ENCODE measurements at places on chromosomes 13 and 19.
A peak's percentile ranks its signal among the peaks of the same experiment; 100 is the strongest.

DNA sequence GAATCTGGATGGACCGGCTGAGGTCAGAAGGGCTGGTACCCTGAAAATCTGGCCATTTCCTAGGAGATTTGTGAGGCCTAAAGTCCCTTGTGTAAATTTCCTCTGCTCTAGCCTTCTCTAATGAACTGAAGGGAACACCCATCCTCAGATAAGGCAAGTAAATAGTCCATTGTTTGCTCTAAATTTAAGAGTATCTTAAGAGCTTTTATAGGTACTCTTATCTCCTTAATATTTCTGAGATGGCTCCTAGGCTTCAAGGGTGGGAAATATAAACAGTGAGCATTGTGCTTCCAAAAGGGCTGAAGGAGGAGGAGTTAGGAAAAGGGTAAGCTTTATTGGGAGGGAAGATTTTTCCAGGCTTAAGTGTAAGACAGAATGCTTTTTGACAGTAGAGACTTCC lies 148.7 kb upstream of the EDNRB start:
- DNase-seq: no peak

DNA sequence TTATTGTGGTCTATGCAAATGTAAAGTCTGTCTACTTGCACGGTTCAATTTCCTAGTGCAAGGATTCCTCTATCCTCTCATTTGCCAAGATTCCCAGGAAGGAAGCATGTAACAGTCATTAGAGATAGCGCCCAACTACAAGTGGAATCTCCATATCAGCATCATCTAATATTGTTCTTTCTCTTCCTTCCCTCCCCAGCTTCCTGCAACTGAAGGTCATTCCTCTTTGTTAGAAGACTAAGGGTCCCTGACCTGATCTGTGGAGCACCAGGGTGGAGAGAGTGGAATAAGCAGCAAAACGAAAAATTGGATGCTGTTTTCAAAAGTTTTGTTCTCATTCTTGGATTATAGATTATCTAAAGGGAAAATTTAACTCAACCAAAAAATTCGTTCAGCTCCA lies 714.0 kb downstream of the DIAPH3 start:
- no peak for DNase-seq

GRCh38 chr13:75426421-75426820 lies 55.5 kb downstream of the TBC1D4 start:
- no peak for DNase-seq

- DNase-seq: peak; percentile 93
These were observed 12.1 kb upstream of the PEX11G start for GRCh38 chr19:7500811-7501450.

DNA sequence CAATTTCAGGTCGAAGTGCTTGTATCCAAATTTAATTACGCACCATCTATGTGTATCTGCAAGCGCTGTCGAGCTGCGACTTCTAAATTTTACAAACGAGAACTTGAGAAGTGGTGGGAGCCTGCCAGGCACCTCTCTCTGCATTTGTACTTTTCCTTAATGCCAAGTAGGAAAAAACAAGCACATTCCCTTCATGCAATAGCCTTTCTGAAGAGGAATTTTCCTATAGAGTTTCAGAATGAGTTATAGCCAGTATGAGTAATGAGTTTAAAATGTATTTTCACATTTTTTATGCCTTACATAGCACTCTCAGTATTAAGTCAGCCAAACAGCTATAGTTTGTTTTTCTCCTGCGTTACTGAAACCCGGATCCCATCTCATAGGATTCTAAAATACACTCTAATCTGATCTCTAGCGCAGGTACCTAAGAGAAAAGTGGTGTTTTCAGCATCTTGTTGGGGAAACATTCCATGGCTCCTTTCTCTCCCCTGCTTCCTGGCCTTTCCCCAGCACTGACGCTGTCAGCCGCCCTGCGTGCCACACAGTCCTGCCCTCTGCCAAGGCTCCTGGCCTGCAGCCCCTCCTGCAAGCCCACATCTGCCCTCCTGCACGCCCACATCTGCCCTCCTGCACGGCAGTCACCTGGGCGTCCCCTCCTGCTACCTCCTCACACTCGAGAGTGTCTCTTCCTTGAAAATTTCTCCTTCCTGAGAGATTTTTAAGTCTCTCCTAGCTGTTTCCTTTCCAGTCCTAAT lies 526.9 kb downstream of the MYO16 start:
- DNase-seq: no peak

- no peak for DNase-seq
These were observed 1.4 kb downstream of the UHRF1 start for GRCh38 chr19:4910594-4911281.

DNA sequence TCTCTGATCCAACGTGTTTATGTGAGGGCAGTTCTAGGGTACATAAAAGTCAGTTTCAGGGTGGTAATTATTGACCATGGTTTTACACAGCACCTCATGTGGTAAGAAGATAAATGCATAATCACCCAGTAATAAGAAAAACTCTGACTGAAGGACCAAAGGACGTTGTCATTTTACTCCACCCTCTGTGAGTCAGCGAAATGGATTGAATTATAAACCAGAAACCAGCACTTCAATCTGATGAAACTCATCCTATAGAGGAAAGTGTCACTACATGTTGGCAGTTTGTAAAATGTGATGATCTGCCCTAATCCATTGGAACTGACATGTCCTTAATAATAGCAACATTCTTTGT lies 406.8 kb downstream of the KLF5 start:
- DNase-seq: no peak

- no peak for DNase-seq
These were observed 111.0 kb downstream of the RGCC start for GRCh38 chr13:41568143-41568971.

DNA sequence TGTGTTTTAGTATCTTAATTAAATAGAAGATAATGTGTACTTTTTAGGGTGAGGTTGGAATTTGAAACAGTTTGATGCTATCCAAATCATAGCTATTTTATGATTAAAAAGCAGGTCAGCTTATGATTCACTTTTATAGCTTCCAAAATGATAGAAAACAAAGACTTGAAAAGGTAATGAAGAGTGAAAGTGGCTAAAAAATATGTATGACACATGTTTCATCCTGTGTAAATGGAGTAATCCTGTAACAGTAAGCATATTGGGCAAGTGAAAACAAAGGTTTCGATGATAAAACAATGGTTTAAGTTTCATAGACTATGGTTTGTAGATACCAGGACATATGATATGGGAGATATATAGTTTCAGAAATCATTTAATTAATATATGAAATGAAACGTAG lies 456.2 kb downstream of the PCDH20 start:
- no peak for DNase-seq

- no peak for DNase-seq
These were observed 684.7 kb upstream of the SLITRK5 start for GRCh38 chr13:86986448-86986847.

DNA sequence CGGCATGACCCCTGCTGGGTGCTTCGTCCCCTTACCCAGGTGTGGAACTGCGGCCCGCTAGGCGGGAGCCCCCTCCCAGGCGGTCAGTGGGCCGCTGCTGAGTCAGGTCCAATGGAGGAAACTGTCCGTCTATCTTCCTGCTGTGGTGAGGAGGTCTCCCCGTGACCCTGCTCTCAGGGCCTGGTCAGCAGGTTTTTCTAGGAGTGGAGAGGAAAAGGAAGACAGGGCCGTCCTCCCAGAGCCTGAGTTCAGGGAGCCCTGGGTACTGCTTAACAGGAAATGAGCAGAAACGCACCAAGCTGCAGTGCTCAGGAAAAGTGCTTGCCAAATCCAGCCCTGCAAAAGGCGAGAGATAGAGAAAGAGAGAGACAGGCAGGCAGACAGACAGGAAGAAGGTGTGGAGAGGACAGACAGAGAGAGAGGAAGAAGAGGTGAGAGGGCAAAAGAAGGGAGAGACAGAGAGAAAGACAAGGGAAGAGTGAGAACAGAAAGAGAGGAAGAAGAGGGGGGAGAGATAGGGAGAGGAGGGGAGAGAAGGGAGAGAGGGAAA lies 10.3 kb downstream of the SH3GL1 start:
- no peak for DNase-seq

- no peak for DNase-seq
These were observed 6.6 kb downstream of the HNRNPM start for GRCh38 chr19:8451377-8451776.

DNA sequence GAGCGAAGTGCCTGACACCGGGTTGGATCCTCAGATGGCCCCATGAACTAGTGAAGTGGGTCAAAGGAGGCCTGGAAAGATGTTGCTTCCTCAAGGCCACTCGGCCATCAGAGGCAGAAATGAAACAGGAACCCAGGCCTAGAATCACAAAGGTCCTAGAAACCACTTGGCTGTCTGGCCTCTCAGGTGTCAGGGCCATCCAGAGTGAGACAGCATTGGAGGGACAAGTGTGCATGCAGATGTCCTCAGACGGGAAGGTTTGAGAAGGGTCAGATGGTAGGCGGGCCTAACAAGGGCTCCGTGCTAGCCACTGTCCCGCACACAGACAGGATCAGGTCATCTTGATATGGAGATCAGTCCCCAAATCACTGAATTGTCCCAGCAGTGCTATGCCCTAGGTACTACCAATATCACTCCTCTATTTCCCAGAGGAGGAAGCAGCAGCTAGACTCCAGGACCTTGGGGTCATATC lies 14.3 kb downstream of the CCDC97 start:
- DNase-seq: no peak

DNA sequence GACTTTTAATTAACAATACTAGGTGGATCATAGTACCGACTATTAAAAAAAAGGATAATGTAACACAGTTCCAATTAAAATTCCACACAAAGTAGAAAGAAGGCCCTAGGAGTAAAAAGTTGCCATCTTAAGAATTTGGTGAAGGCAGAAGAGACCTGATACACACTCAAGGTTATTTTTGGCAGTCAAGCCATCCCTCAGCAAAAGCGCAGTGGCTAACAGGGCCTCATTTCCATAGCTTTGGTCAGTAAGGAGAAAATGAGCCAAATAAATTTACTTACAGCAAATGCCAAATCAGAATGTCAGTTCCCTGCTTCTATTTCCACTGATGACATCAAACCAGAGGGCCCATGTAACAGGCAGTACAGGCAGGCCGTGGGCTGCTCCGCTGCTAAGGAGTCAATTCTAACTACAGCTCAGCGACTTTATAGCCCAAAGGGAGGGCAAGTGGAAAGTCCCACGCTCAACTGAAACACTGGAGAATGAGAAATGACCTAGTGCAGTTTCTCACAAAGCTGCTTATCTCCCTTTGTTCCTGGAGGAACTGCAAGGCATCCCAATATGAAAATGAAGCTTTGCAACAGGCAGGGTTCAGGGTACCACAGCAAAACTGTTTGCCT lies 6.3 kb downstream of the ARGLU1 start:
- no peak for DNase-seq

DNA sequence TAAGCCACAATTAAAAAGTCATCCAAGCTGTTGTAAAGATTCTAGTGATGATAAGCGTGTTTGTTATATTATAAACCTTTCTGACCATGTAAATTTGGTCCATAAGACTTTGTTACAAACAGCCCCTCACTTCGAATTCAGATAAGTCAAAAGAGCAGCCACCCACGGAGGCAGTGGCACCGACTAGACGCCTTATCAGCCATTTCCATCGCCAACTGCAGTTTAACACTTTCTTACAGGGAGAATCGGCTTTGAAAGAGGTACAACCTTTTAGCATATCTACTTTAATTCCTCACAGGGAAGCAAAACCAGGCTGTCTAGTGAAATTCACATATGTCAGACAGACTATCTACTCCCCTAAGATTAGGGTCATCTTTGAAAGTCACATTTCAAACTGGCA lies 47.5 kb downstream of the SOX21 start:
- DNase-seq: no peak

GRCh38 chr13:72960541-72960940 lies 98.3 kb upstream of the KLF5 start:
- no peak for DNase-seq

- DNase-seq: no peak
These were observed 105.5 kb downstream of the MBNL2 start for GRCh38 chr13:97327506-97328221.

DNA sequence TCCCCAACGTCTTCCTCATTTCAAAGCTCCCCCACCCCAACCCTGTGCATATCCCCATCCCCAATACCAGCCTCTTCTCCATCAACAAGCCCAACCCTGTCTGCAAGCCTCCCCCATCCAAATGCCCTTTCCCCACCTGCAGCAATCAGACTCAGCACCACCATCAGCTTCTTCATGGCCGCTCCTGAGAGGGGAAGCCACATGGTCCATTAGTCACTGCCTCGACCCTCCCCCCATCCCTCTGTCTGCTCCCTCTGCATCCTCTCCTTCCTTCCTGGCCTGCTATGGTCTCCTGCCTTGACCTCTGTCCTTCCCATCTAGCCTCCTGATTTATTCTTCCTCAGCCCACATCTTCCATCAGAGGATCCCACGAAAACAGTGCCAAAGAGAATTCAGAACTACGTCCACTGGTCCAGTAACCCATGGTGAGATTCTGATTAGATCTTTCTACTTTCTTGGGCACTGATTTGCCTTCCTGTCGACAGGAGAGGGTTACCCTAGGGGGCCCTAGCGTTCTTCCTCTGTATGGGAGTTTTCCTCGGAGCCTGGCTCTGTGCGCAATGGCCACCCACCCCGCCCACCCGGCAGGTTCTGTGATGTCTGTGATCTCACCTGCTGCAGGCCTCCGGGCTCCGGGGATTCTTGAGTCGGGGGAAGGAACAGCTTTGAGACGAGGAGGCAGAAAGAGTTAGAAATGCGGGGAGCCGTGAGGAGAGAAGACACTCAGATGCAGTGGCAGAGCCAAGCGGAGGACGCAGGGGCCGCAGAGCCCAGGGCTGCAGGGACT lies 1.3 kb downstream of the KLK6 start:
- no peak for DNase-seq

DNA sequence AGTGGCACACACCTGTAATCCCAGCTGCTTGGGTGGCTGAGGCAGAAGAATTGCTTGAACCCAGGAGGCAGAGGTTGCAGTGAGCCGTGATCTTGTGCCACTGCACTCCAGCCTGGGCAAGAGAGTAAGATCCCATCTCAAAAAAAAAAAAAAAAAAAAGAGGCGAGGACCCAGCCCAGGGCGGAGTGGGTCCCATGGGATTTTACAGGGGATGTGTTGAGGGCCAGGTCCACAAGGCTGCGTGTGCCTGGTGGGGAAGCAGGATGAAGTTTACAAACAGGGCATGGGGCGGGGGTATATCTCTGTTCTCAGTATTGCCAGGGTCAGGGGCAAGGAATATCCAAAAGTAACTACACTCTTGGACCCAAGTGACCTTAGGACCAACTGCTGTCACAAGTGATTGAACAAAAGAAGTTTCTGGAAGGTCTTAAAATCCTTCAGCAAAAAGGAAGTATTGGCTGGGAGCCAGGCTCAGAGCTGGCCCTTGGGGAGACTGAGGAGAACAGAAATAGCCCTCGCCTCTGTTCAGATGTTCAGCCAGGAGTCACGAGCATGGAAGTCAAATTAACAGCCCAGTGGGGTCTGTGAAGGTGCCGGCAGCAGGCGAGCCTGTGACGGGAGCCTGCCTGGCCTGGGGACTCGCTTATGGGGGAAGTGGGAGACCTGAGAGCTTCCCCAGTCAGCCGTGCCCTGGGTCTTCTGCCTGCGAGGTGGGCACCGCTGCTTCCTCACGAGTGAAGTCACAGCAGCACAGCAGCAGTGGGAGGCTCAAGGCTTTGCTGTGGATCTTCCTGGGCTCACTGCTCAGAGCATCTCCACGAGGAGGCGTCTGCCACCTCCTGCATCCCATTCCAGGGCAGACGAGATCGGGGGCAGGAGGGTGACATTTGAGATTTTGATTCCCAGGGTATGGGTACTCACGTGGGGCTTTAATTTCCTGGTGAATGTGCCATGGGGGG lies 6.4 kb downstream of the MYO9B start:
- DNase-seq: no peak

Measured in HuH-7.5 (cell line).